ENCODE measurements at places on chromosomes 5 and 9. TPM values are rescaled to one million over a fixed set of nuclear protein-coding genes. Genes with fewer than 3 reads are reported as not detected.

MCC gene
- 31.3 TPM for polyA plus RNA-seq

DNA sequence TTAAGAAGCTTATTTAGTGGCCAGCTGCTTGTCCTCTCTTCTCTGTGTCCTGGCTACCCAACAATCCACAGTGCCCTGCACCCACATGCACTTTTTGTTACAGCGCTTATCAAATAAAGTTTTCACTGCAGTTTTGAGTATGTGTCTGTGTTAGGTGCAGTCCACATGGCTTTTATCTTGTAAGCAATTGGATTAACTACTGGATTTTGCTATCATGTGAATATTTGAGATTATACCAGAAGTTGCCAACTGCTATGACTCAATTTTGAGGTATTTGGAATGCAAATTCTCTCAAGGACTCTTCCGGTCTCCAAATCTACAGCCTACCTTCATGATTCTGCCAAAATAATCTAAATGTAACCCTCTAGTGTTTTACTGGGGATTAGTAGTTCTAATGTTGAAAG, 690.2 kb downstream of the NR2F1-AS1 start:
- DNase-seq: no peak

DNA sequence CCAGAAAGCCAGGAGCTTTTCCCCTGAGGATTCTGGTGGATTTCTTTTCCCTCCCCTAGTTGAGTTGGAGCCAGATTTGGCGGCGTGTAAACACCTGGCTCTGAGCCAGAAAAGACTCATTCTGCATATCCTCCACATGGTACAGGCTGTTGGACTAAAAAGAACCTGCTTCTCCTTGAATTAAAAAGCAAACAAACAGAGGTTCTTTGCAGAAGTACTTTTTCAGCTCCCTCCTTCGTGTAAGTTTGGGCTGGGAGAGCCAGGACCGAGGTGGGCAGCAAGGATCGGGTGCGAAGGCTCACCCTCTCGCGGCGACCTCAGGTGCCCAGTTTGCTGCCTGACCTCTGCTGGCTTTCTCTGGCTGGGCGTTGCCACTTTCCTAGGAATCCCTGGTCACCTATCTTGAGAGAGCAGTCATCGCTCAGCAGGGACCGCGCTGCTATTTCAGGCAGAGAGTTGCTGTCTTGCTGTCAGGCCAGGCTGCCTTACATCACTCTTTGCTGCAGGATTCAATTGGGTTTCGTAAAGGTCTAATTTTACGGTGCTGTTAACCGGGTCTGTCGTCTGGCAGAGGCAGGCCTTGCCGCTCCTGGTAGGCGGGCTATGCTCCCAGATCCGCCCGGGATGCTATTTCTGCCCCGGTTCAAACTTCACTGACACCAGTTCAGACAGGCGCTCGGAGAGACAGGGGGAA, 3.2 kb downstream of the PAPPA start:
- DNase-seq: no peak

PCDHGA9 gene
- polyA plus RNA-seq: 6.5 TPM

- DNase-seq: no peak
These were observed 293.2 kb downstream of the CWC27 start for GRCh38 chr5:65061974-65062353.

DNA sequence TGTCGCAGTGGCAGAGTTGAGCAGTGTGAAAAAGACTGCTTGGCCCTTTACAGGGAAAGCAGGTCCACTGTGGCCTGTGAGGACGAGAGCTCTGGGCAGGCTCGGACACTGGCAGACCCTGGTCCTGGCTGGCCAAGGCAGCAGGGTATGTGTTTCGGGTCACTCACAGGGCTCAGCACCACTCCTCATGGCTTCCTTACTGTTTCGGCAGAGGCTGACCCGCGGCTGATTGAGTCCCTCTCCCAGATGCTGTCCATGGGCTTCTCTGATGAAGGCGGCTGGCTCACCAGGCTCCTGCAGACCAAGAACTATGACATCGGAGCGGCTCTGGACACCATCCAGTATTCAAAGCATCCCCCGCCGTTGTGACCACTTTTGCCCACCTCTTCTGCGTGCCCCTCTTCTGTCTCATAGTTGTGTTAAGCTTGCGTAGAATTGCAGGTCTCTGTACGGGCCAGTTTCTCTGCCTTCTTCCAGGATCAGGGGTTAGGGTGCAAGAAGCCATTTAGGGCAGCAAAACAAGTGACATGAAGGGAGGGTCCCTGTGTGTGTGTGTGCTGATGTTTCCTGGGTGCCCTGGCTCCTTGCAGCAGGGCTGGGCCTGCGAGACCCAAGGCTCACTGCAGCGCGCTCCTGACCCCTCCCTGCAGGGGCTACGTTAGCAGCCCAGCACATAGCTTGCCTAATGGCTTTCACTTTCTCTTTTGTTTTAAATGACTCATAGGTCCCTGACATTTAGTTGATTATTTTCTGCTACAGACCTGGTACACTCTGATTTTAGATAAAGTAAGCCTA, 15.7 kb downstream of the SQSTM1 start:
- DNase-seq: no peak

CYSRT1 gene
- polyA plus RNA-seq: 8.2 TPM

LNPEP gene
- polyA plus RNA-seq: 26.1 TPM

GRCh38 chr9:73073337-73074175, 78.1 kb upstream of the ANXA1 start:
- DNase-seq: no peak

MLANA gene
- polyA plus RNA-seq: 0.61 TPM

BSPRY gene
- 10.3 TPM for polyA plus RNA-seq

EIF4E1B gene
- polyA plus RNA-seq: not detected

FST gene
- 29.2 TPM for polyA plus RNA-seq

DNA sequence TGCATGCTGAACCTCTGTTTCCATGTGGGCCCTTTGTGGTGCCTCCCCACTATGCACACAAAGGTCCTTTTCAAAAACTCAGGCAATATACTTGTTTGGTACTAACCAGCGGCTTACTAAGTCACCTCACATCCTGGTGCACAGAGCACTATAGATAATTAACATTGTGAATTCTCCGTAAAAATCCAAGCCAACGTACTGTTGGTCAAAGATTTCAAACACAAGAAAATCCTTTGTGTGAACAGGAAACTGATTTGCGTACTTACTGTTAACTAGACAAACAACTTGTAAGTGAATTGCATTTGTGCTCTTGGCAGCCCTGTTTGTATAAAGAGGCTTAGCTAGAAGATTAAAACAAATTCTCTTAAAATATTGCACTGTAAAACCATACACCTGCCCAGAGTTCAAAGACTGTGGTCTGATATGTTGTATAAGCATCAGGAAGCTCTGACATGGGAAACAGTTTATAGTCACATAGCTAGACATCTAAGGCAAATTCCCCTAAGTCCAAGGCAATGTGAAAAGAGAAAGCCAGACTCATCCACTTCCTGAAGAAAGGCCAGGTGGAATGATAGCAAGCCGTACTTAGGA, 125.0 kb upstream of the SLC12A2 start:
- DNase-seq: no peak

DNA sequence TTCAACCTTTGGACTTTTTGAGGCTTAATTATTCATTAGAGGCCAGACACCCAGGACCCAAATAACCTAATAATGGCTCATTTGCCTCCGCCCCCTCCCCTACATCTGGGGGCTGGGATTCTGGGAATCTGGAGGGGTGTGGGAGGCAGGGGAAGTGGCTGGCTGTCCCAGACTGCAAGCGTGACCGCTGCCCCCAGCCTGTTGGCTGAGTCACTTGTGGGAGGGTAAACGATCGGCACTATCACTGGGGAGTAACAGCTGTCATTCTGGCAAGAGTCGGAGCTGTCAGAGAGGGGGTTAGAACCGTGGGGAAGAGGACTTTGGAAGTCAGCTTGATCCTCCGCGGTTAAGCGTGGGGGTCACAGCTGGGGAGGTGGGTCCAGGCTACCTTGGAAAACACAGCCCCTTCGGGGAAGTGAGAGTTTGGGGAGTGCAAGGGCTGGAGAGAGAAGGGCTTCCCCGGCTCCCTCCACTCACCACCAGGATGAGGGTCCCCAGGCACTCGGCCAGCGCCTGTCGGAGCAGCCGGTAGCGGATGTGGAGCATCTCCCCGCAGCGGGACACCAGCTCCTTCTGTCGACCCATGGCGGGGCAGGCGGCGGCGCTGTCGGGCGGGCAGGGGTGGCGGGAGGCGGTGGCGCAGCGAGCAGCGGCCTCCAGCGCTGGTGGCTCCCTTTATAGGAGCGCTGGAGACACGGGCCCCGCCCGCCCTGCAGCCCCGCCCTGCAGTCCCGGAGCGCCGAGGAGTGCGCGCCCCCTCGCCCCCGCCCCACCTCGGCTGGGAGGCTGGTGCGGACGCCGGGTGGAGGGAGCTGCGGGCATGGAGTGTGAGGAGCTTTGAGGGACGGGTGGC, at the start of gene AQP3:
Gene AQP3 (minus strand): TSS at position 648 of the 853 bp plus-strand sequence. CDS start 63 bp downstream, at position 585.
- no peak for DNase-seq

GRCh38 chr9:36485647-36486328, 85.7 kb upstream of the RNF38 start:
- DNase-seq: no peak

CLTA gene
- polyA plus RNA-seq: 298 TPM

DNA sequence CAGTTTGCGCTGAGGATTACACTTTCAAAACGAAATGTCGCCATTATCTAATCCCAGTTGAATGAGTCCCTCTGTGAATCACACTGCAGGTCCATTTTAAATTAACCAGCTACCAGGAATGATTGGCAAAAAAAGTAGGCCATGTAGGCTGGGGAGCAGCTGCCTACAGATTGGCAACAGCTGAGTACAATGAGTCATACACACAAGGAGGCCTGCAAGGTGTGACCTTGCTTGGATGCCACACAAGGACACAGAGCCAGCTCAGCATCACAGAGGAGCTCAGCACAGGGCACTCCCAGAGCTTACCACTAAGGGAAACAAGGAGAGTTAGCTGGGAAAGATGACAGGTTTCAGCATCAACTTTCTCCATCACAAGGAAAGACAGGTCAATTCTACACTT, 12.9 kb downstream of the HAVCR1 start:
- DNase-seq: no peak

- no peak for DNase-seq
These were observed 24.1 kb downstream of the BNC2 start for GRCh38 chr9:16846367-16846766.

CTXN3 gene
- polyA plus RNA-seq: not detected

PHYHD1 gene
- polyA plus RNA-seq: 59.6 TPM

OR13C5 gene
- polyA plus RNA-seq: not detected

- no peak for DNase-seq
These were observed 123.5 kb downstream of the CTNND2 start for GRCh38 chr5:11780641-11781345.

NKD2 gene
- 20.8 TPM for polyA plus RNA-seq

COL27A1 gene
- 33.9 TPM for polyA plus RNA-seq

DNA sequence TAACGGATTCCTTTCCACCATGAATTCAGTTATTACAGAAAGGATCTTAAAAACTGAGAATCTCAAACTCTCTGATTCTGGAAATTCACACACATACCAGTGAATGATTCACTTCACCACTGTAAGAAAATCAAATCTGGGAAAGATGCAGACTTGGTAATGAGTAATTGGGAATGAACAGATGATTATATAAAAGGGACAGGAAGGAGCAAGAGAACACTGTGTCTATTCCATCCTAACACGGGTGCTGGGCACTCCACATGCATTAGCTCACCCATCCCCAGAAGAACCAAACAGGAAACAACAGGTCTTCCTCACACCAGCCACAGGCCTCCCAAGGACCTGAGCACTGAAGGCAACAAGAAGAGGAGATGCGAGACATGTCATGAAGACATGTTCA, 74.8 kb upstream of the ZNF622 start:
- no peak for DNase-seq

- DNase-seq: no peak
These were observed at the start of gene CFAP157 for GRCh38 chr9:127706836-127707241. TSS of gene CFAP157 (plus strand) at chr9:127706988. CDS start at chr9:127707032, 44 bp downstream.

DNA sequence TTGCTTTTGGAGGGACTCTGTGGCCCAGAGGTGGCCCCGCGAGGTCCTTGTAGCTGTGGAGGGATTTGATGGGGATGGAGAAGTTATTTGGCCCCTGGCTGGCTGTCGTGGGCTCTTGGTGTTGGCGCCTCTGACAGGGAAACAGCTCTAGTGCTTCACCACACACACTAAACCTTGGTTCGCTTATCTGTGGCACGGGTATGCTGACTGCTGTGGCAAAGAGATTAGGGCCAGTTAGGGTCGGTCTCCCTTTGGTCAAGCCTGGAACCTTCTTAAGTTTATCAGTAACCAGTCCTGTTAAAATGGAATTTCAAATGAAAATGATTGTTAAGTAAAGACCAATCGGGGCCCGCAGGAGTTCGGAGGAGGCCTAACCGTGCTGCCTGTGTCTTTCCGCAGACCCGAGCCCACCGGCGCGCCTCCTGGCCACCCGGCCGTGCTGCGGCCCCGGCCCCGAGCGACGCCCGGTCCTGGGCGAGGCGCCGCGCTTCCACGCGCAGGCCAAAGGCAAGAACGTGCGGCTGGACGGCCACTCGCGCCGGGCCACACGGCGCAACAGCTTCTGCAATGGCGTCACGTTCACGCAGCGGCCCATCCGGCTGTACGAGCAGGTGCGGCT, 28.4 kb downstream of the NEURL1B start:
- DNase-seq: no peak

GMCL2 gene
- 0.12 TPM for polyA plus RNA-seq

DRD1 gene
- polyA plus RNA-seq: not detected

- no peak for DNase-seq
These were observed 62.5 kb downstream of the FXN start for GRCh38 chr9:69097923-69098593.

NRG2 gene
- polyA plus RNA-seq: 1.6 TPM

DNA sequence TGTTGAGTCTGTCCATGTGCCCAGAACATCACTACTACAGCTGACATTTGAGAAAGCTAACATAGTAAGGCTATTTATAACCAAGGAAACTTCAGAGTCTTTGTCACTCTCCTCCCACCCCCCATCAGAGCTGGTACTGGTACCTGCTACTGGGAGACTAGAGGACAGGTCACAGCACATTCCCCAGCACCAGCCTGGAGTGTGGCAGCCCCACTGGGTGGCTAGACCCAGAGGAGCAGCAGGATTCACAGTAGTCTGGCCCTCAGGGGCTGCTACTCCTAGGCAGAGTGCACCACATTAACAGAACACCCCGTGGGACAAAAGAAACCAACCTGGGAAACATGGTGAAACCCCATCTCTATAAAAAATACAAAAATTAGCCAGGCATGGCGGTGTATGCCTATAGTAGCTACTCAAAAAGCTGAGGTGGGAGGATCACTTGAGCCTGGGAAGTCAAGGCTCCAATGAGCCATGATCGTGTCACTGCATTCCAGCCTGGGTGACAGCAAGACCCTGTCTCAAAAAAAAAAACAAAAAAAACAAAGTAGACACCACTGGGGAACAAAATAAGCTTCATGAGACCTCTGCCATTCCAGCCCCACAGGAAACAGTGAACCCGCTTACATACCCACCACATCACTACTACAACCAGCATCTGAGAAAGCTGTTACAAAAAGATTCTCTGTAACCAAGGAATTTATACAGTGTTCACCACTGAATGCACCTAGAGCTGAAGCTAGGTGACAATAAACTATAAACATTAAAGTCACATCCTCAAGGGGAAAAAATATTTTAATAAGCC, 26.3 kb upstream of the PTGER4 start:
- DNase-seq: no peak

PHPT1 gene
- 145 TPM for polyA plus RNA-seq

DNA sequence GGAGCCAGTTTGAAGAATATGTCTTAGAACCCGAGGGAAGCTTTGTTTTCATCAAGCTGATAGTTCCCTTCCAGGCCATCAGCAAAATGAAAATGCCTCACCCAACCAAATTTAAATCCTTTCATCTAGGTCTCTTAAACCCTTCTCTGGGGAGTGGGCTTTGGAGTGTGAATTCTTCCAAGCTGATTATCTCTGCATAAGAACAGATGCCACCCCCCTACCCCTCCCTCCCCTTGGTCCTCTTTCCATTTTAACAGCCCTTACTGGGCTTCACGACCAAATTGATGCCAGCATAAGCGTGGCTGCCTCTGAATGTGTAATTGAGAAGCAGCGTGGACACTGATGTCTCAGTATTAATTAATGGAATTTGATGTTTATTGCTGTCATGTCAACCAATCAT, 509.7 kb upstream of the CLINT1 start:
- no peak for DNase-seq

CDKN2B-AS1 gene
- polyA plus RNA-seq: not detected

Data from right renal pelvis (tissue), 4 donors.